ENCODE measurements at places on chromosomes 2 and 18. TPM values are rescaled to one million over a fixed set of nuclear protein-coding genes. Genes with fewer than 3 reads are reported as not detected.

The FBXO48 gene
- 2.4 TPM for total RNA-seq

- no peak for DNase-seq
These were observed 19.6 kb downstream of the RAMP1 start for GRCh38 chr2:237879058-237879430.

DNA sequence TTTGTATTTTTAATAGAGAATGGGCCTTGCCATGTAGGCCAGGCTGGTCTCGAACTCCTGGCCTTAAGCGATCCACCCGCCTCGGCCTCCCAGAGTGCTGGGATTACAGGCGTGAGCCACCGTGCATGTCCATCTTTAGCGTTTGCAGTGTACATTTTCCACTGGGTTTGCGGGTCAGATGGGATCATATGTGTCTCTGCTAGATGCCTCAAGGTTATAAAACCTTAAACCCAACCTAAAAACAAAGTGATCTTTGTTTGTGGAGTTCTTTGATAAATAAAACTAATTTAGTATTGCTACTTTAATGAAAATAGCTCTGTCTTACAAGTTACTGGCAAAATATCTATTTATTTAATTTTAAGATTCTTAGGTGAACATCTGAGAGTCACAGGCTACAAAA, 13.1 kb upstream of the ALPG start:
- no peak for DNase-seq

DNA sequence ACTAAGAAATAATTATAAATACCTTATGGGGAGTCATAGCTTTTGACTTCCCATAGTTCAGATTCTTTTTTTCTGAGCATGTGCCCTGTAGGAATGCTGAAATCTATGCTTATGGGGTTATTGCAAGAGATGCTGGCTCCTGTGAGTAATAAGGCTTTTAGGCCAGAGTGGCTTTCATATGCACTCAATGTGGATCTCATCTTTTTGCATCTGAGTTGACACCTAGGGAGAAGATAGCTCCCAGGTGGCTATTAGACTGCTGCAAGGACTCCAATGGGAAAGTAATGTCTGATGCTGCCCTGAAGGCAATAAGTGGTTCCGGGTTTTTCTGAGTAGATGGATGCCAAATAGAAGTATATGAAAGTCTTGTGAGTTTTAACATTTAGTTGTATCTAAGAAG, 21.0 kb downstream of the DNAH6 start:
- DNase-seq: no peak

DNA sequence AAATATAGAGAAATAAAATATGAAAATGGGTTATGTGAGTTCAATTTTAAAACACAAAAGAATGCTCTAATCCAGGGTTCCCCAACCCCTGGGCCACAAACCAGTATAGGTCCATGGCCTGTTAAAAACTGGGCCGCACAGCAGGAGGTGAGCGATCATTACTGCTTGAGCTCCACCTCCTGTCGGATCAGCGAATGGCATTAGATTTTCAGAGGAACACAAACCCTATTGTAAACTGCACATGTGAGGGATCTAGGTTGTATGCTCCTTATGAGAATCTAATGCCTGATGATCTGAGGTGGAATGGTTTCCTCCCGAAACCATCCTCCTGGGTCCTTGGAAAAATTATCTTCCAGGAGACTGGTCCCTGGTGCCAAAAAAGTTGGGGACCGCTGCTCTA, 34.7 kb downstream of the TTR start:
- no peak for DNase-seq

DNA sequence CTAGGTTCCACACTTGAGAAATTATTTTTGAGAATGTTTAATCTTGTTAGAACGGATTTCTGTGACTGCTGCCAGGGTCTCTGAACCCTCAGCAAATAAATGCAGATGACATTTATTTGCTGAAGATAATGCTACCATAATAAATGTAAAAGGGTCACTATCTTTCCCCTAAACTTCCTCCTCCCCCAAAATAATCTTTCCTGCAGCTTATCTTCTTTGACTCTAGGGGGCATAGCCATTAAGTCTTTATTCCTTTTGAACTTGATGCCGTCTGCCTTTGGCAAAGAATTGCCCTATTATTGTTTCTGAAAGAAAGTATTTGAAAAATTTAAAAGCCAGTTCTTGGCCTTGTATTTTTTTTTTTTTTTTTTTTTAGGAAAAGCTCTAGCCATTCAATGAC, 63.6 kb upstream of the ACSL3 start:
- DNase-seq: no peak

DNA sequence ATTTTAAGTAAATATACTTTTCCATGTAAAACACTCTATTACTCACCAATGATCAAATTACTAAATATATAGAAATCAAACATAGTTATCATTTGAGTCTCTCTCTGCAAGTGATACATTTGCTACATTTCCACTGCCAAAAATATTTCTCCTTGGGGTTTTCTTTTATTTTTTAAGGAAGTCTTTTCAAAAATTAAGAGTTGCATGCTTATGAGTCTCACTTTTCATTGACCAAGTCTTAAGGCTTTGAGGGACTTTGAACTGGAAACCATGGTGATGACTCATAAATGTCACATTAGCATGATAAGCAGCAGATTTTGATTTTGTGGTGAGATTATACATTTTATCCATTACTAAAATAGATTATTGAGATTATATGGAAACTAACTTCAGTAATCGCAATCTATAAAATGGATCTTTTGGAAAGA, 152.9 kb downstream of the FAM124B start:
- DNase-seq: no peak

DNA sequence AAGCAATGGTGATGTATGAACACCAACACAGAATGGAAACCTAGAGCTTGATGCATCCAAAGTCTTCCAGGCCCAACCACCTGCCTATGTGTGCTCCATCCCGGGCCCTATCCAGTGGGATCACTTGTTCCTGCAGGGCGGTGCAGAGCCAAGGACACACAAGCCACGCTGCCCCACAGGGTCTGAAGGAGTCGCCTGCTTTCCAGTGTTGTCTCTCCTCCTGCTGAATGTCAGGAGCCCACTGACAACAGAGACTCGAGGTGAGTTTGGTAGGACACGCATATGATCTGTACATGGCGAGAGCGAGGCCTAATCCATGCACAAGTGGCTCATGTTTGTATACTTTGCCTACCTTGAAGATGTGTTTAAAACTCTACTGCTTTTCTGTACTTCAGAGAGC, 70.9 kb upstream of the FHL2 start:
- DNase-seq: no peak

- DNase-seq: no peak
These were observed 35.7 kb downstream of the THUMPD2 start for GRCh38 chr2:39743269-39743776.

DNA sequence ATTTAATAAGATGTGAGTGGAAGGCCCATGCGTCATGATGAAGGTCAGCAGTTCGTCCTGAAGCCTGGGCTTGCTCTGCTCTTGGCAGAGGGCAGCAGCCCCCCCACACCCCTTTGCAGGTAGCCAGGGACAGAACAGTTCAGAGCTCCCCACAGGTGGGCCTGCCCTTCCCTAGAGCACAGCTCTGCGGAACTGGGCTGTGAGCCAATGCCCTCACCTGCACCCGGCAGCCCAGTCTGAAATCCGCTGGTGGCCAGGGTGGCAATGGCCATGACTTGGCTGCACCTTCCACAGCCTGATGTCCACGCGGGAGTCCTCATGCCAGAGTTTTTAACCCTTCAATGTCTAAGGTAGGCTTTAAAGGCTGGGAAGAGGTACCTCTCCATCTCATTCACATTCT, 136.7 kb downstream of the ACKR3 start:
- DNase-seq: no peak

DNA sequence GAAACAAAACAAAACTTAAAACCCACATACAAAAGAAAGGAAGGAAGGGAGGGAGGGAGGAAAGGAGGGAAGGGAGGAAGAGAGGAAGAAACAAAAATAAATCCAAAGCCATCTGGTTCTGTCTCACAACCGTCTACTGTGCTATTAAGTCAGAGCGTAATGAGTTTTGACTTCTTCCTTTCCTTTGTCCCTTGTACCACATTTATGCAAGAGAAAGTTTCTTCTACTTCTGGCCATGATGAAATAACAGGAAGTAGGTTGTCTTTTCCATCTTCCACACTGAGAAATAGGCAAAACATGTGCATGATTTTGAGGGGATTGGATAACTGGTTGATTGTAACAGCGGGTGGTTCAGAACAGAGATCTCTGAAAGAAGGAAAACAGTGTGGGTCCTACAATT, 121.4 kb downstream of the CTAGE1 start:
- DNase-seq: no peak

DNA sequence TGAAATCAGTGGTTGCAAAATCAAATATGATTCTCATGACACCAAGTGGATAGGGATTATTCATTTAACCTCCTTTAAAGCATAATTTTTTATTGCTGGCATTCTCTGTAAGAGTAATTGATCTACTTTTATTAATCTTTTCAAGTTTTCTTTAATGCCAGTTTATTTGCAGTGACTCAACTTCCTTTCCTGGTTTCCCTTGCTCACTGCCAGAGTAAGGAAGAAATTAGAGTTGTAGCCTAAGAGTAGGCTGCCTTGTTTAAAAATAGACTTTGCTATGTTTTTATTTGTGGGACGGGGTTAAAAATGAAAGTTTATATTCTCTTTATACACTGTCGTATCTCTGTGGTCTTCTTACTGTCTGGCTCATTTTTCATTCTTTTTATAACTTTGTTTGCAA, 148.6 kb downstream of the WDR7 start:
- DNase-seq: no peak

GRCh38 chr2:3279236-3279960, 98.2 kb downstream of the EIPR1 start:
- no peak for DNase-seq

- no peak for DNase-seq
These were observed 465 bp upstream of the PLEKHA3 start for GRCh38 chr2:178479758-178480226.

GRCh38 chr2:110904116-110904778, 171.9 kb downstream of the ACOXL start:
- no peak for DNase-seq

DNA sequence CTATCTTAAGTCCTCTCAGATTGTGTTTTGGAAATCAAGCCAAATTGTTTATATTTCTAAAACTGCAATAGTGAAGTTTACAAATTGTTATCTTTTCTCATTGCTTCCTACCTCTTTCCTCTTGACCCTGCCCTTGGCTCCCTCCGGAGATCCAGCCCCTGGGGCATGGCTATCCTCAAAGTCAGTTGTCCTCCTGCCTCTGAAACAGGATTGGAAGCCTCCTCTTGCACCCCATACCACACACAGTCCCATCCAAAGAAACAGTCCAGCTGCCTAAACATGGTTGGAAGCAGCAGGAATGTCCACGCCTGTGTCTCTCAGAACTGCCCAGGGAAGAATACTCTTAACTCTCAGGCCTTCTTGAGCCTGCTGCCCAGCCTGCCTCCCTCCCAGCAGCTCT, 30.1 kb upstream of the COL6A3 start:
- no peak for DNase-seq

DNA sequence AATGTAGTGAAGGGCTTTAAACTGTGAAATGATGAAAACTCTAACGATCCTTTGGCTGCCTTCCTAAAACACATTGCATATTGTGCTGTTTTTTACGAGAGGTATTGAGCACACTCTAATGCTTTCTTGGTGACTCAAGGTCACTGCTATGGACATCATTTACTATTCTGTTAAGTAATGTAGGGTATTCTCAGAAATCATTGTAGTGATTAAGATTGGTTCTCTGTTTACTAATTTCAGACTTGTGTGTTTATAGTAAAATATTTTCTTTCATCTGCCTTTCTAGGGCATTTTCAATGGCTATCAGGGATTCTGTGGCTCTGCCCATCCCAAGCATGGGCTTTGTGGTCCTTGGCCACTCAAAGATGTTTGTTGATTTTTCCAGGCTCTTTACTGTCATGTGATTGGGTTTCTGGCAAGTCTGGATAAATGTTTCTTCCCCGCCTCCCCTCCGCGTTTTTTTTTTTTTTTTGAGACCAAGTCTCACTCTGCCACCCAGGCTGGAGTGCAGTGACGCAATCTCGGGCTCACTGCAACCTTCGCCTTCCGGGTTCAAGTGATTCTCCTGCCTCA, 29.3 kb downstream of the UBE2F start:
- DNase-seq: no peak

DNA sequence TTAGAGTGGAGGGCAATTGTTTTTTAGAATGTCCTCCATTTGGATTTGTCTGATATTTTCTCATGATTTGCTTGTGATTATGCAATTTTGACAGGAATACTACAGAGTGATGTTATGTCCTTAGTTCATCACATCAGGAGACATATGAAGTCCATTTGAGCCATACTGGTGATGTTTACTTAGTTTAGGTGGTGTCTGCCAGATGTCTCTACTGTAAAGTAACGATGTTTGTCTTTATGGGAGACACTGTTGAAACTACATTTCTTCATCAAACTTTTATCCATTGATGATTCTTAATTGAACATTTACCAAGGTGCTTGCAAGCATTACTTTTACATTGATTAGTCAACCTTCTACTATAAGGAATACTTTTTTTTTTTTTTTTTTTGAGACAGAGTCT, 4.9 kb upstream of the SNORC start:
- DNase-seq: no peak

DNA sequence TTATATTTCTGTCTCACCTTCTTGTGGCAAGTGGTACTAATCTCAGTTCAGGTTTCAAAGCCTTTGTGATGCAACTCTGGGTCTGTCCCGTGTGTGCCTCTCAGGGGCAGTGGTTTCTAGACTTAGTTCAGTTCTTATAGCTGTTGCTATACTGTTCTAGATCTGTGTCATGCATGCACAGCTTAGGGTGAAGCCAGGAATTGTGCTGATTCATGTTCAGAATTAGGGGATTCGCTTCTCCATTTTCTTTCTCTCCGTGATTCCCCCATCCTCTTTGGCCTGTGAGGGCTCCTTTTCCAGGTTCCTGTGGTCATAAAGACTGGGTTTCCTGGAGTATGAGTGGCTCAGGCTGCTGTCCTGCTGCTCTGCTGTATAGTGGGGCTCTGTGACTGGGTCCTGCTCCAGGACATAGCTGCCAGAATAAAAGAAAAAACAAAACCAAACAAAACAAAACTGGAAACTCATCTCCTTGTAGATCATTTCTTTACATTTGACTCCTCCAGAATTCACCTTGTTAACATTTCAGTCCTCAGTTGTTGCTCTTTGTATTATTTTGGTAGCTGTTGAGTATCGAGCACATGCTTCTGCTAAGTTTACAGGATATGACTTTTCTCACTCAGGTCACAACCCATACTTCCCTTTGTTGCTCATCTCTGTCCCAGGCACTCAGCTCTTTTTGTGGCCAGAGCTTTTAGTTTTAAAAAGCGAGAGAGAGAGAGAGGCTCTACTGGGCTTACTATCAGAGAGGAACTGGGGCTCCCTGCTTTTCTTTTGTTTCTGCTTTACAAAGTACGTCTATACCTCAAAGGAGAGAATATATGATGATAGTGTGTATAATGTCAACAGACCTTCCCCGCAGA, 34.2 kb downstream of the CERS6 start:
- DNase-seq: peak; percentile 59
